Glomerular endothelial cell (primary cell): ENCODE measurements at places on chromosomes 3 and 15. TPM values are rescaled to one million over a fixed set of nuclear protein-coding genes. Genes with fewer than 3 reads are reported as not detected.

FBXL22 gene
- total RNA-seq, result 0.10 and 0.12 TPM in 2 replicates

ALPK3 gene
- 68.4 and 91.5 TPM in 2 replicates for total RNA-seq

GRK7 gene
- not detected in 2 replicates for total RNA-seq

CMTM8 gene
- total RNA-seq, result 2.7 and 5.6 TPM in 2 replicates

ADAMTSL3 gene
- 0.35 and 1.2 TPM in 2 replicates for total RNA-seq

TAGLN3 gene
- total RNA-seq, result 0.76 and 2.8 TPM in 2 replicates

GRCh38 chr3:193560870-193561269 is 6.2 kb upstream of the ATP13A4 start:
- DNase-seq, result no peak

- no peak for DNase-seq
Measured at GRCh38 chr3:82130046-82130445, 368.6 kb upstream of the GBE1 start.

DNA sequence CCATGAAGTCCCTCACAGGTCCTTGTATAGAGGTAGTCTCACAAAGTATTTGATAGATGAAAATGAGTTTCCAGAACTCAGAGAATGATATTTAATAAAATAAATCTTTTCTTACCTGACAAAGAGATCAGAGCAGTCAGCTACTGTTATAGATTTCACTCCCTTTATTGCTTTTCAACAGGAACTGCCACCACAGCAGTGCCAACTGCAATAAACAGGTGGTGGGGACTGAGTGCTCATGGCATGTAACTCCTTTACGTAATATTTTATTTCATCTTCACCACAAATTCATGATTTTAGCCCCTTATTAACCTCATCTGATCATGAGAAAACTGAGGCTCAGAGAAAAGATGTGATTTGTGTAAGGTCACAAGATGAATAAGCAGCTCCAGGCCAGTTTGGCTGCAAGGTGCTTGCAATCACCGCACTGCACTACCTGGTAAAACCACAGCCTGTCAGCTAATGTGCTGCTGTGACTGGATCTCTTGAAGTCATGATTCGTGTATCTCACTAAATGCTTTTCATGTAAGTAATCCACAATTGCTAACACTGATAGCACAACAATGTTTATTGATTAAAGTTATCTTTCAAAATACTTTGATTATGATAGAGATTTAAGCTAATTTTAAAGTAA is 78.8 kb downstream of the WNT5A start:
- DNase-seq, result no peak

GRCh38 chr15:33608714-33609113 is 297.9 kb downstream of the RYR3 start:
- no peak for DNase-seq
